ENCODE measurements at places on chromosomes 6 and 20.
A peak's percentile ranks its signal among the peaks of the same experiment; 100 is the strongest.

DNA sequence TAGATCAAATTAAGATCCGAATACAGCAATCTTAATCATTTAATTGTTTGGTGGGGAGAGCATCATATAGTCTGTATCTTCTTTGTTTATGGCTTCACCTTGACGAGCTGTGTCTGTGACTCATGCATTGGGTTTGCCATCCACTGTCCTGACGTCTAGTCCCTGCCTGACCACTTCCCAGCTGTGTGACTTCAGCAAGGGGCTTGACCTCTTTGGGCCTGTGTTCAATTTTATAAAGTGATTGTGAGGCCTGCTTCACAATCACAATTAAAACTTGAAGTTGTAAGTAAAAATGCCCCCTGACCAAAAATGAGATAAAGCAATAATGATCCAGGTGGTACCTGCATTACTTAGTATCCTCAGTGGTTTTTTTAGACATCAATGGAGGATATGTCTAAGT lies 209.2 kb downstream of the ZNF217 start:
- no peak for DNase-seq

DNA sequence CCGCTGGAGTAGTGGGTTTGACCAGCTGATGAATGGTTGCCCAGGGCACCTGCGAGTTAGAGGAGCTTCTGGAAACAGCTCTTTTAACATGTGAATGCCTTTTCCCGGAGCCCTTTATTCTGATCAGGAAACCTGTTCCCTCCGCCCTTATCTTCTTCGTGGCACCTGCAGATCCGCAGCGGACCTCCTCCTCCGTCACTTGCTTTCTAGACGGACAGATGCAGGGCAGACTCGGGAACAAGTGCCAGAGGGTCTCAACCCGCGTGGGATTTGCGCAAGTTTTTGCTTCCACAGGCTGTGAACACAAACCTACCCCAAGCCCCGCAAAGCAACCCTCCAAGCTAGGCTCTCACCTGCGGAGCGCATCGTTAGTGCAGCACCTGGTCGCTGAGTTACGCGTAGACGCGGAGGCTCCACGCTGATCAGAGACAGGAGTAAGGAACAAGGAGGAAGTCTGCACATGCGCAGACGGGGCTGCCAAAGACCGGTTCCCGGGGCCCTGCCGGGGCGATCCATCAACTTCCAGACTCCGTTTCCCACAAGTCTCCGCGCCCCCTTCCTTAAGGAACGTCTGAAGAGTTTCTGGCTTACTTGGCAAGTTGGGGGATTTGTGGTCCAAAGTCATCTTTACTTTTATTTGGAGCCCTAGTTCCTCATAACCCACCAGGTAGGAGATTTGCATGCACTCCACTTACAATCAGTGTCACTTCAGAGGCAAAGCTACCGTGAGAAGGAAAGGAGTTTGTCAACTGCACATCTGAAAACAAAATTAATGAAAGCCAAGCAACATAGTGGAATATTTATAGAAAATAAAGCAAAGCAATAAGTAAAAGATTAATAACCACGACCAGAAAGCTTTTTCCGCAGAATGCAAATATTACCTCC lies 52.7 kb upstream of the ELMO2 start:
- DNase-seq: no peak

GRCh38 chr6:3610206-3610605 lies 141.3 kb downstream of the PXDC1 start:
- no peak for DNase-seq

GRCh38 chr6:156396791-156397418 lies 380.3 kb upstream of the ARID1B start:
- peak; percentile 27 for DNase-seq

GRCh38 chr20:51140671-51141070 lies 117.8 kb upstream of the KCNG1 start:
- no peak for DNase-seq

- DNase-seq: no peak
Observed at GRCh38 chr6:28977341-28978132, 27.6 kb downstream of the ZNF311 start.

DNA sequence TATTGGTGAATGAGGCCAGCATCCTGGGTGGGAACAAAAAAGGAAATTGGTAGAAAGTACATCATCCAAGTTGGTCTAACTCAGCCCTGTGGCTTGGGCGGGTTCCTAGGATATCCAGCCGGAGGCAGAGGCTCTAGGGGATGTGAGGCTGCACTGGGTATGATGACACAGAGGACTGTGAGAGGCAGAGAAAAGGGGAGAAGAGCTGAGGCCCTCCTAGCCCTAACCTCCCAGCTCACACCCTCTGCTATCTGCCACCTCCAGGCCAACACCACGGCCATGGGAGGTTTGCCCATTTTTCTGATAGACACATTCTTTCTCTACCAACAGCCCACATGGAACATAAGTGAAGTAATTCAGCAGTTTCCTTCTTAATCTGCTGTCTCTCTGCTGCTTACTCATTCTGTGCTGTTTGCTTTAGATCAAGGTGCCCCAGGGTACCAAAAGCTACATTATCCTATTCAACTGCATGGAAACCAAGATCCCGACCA lies 284.4 kb downstream of the ESR1 start:
- DNase-seq: no peak

- no peak for DNase-seq
Observed at GRCh38 chr6:11675601-11676000, 103.0 kb downstream of the ADTRP start.

DNA sequence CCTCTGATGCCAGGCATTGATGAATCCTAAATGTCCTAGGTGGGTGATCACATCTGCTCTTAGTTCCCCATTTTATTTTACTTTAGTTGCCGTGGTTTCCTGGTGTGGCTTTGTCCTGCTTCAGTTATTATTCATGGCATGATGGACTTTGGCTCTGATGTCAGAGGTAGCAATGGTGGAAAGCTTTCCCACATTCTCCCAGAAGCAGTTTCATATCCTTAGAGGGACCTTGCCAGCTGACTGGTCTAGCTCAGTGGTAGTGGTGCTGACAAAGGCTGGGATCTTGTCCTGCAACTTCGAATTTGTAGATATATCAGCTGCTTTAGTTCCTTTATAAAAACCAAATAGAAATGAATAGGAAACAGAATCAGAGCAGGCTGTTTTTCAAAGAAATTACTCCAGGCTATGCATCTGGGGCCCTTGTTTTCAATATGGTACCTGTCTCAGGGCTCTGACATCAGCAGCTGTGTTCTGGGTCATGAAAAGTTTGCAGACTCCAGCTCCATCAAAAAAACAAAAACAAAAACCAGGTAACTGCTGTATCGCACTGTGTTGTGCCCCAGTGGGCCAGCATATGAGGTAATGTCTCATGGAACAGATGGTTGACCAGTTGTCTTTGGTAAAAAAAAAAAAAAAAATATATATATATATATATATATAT lies 133.7 kb downstream of the PLCB4 start:
- no peak for DNase-seq

DNA sequence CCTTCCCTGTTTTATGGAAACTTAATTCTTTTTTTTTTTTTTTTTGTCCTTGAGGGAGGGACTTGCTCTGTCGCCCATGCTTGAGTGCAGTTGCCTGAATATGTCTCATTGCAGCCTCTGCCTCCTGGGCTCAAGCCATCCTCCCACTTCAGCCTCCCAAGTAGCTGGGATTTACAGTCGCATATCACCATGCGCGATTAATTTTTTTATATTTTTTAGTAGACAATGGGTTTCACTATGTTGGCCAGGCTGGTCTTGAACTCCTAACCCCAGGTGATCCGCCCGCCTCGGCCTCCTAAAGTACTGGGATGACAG lies 654 bp downstream of the TMEM14C start:
- DNase-seq: no peak

GRCh38 chr6:78525976-78526375 lies 341.4 kb upstream of the IRAK1BP1 start:
- no peak for DNase-seq

- no peak for DNase-seq
Observed at GRCh38 chr6:41629128-41629527, 9.1 kb upstream of the MDFI start.

- no peak for DNase-seq
Observed at GRCh38 chr6:38775870-38776269, 60.8 kb downstream of the DNAH8 start.

- DNase-seq: no peak
Observed at GRCh38 chr6:124557873-124558272, 404.4 kb upstream of the RNF217 start.

DNA sequence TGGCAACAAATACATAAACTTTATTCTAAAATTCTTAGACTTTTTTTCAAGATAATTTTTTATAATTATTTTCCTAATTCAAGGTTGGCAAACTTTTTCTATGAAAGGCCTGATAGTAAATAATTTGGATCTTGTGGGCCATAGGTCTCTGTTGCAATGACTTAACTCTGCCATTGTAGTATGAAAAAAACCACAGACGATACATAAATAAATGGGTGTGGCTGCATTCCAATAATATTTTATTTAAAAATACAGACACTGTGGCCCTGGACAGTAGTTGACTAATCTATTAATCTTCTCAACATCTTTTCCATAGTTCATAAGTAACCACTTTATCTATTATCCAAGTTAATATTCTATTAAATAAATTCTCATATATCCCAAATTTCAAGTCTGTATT lies 281.1 kb downstream of the SYNE1 start:
- DNase-seq: no peak

DNA sequence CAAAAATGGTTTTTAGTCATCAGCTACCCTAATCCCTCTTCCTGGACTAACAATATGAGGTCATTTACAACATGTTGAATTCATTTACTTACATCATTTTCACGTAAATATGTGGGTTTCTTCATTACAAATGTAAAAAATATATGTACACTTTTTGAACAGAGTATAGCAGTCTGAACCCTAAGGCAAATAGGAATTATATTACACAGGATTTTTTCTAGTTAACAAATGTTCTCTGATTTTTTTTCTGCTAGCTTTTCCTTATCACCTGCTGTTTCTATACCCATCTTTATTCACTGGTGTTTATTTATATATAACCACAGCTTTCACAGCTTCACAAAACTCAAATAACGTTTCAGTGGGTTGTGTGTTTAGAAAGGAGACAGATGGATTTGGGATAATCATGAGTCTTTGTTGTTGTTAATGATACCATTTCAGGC lies 21.0 kb upstream of the CD2AP start:
- no peak for DNase-seq

- peak; percentile 35 for DNase-seq
Observed at GRCh38 chr6:160667639-160668481, 3.8 kb upstream of the LPA start.

- no peak for DNase-seq
Observed at GRCh38 chr6:42522036-42522435, 41.8 kb upstream of the UBR2 start.

GRCh38 chr20:38302786-38303185 lies 1.2 kb upstream of the BPI start:
- DNase-seq: no peak

- DNase-seq: no peak
Observed at GRCh38 chr6:152094992-152095592, 287.6 kb downstream of the ESR1 start.

- DNase-seq: no peak
Observed at GRCh38 chr6:122214605-122215318, 184.7 kb upstream of the HSF2 start.

GRCh38 chr6:9308284-9308683 lies 872.9 kb upstream of the SLC35B3 start:
- DNase-seq: no peak

DNA sequence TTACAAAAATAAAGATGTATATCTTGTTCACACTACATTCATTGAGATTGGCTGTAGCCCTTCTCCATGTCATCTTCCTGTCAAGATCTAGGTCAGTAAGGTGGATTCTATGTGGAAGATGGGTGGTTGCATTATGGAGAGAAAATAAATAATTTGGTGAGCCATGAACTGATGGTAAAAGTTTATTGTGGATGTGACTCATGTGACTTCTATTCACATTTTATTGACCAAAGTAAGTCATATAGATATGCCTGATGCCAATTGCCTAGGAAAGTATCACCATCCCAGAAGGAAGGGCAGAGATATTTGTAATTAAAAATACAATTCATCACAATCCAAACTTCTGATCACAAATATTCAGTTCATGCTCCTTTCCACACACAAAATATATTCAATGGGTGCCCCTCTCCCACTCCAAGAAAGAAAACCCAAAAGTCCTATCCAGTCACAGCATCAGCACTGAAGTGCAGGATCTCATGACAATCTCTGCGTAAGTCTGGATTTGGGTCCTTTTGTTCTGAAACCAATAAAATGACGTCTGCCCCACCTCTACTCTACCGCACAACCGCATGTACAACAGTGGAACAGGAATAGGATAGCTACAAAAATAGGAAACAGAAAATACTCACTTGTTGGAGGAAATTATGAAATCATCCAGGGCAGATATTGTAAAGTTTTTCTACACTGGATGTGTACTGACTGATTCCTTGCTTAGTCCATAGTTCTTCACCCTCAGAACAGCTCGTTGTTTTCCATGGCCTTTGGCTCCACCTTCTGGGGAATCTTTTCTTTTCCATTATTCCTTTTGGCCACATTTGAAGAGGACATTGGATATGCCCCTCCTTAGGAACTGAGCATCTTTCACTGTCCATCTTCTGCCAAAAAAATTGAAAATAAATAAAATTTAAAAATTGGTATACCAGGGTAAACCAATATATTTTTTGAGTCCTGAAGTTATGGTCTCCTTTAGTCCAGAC lies 16.1 kb upstream of the SLC17A3 start:
- no peak for DNase-seq

GRCh38 chr6:155943635-155944034 lies 488.0 kb upstream of the NOX3 start:
- no peak for DNase-seq

GRCh38 chr6:56499095-56499494 lies 143.6 kb downstream of the DST start:
- no peak for DNase-seq

Measured in GM12891 (cell line).